ENCODE measurements at places on chromosomes 5 and 9.

GRCh38 chr5:131171276-131171810 is 599 bp downstream of the LYRM7 start:
- DNase-seq = no peak

DNA sequence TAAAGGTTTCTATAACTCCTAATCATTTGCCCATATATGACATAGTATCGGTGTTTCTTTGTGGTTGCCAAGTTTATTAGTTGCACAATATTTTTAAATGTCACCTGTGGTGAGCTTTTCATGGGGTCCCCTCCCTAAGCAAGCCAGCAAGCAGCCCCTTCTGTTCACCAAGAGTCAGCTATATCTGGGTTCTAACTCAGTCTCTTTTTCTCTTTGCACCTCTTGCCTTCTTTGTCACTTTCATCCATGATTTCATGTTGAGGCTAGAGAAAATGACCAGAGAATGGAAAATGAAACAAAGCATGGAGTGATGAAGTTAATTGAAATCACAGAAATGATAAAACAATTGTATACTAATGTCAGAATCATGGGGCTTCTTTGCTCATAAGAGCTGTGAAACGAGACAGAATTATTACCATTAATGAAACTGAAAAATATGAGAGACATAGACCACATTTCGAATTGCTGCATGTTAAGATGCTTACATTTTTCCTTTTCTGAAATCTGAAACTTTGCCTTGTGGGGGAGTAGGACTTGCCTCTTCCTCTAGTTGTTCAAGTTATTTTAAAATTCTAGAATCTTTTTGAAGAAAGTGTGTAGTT is 75.7 kb downstream of the CAMK4 start:
- no peak for DNase-seq

GRCh38 chr5:73437101-73437776 is 11.3 kb downstream of the FOXD1 start:
- no peak for DNase-seq

- no peak for DNase-seq
Measured at GRCh38 chr5:62578540-62578939, at the start of gene LRRC70. TSS of gene LRRC70 (plus strand) at chr5:62578819. CDS start at chr5:62579439, 620 bp downstream.

- no peak for DNase-seq
Measured at GRCh38 chr5:153491856-153492255, 1.4 kb downstream of the GRIA1 start.

DNA sequence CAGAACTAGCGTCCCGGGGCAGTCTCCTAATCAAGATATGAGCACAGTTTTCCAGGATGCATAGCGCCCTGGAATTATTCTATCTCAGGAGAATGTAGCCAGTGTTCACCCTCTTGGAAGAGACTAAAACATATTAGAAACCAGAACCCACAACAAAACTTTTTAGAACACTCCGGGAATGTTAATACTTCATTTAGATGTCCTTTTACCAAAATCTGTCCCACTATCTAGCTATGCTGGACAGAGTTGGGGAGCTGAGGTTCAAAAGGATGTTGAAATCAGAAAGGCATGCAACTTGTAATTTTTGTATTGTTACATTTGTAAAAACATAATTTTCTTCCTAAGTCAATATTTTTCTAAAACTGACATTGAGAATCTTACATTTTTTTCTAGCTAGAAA is 386.5 kb upstream of the RFX3 start:
- no peak for DNase-seq

- no peak for DNase-seq
Measured at GRCh38 chr5:19608444-19609002, 379.5 kb downstream of the CDH18 start.

- no peak for DNase-seq
Measured at GRCh38 chr5:127400946-127401670, 110.5 kb downstream of the MEGF10 start.

DNA sequence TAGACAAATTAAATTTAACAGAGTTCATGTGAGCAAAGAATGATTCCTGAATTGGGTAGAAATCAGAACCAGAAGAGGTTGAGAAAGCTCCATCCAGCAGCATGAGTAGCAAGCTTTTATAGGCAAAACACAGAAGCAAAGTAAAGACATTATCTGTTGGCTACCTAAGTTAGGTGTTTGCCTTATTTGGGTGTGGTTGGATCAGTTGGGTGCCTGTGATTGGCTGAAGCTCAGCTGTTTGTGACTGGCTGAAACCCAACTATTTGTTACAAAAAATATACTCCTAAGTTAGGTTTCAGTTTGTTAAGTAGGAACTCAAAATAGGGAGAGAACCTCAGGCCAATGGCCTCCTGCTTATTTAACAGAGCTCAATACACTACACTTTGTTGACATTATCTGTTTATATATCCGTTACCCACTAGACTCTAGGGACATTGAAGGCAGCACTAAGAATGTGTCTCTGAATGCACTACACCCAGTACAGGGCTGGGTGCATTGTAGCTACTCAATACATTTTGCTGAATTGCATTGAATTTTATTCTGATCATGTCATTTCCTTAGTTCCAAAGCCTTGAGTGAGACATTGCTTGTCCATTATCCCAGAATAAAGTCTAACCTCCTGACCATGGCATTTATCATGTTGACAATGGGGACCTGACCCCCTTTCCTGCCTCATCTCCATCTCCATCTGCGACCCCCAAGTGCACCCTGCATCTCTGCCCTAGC is 98.7 kb downstream of the CCDC192 start:
- no peak for DNase-seq

DNA sequence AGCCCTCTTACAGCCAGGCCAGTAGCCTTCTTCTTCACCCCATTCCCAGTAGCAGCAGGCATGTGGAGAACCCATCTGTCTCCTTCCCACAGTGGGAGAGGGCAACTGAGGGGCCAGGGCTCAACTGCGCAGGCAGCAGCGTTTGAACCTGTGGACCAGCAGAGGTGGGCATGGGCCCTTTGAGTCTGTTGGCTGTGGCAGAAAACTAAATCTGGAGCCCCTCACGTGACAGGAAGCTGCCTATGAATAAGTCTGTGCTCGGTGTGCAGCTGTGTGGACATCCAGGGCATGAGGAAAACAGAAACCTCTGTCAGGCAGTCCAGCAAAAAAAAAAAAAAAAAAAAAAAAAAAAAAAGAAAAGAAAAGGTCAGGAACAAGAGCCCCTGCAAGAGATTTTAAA is 189.2 kb upstream of the NR3C1 start:
- no peak for DNase-seq

DNA sequence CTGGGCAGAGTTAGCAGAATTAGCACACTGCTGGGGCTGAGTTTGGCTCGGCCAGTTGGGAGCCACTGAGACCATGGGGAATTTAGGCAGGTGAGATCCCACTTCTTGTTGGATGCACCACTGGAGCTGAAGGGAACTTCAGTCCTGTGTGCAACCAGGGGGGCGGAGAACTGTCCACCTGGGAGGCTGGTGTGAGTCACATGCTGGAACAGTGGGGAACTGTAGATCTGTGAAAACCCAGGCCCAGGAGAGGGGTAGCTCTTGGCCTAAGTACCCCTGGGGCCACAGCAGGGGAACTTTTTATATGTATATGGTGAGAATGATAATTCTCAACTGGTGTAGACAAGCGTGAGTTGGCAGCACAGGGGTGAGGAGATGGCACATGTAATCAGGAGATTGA is 237.5 kb upstream of the KIF2A start:
- no peak for DNase-seq

GRCh38 chr5:111387361-111387760 is 125.0 kb downstream of the STARD4 start:
- no peak for DNase-seq

DNA sequence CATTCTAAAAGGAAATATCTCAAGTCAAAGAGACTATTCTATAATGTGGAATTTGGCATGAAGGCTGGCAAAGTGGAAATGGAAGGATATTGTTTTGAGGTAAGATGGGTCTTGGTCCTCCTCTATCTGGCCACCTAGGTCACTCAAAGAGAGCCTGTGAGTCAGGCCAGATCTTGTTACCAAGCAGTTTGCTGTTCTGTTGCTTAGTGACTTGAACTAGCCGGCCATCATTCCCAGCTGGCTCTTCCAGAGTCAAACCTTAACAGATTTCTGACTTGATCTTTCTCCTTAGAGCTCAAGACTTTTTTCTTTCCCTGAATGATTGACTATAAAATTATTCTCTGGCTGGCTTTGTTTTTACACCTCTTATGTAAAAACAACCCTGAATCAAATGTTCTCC is 136.1 kb downstream of the PDE4D start:
- no peak for DNase-seq

GRCh38 chr5:158013939-158014338 is 155.0 kb upstream of the CLINT1 start:
- DNase-seq = no peak

DNA sequence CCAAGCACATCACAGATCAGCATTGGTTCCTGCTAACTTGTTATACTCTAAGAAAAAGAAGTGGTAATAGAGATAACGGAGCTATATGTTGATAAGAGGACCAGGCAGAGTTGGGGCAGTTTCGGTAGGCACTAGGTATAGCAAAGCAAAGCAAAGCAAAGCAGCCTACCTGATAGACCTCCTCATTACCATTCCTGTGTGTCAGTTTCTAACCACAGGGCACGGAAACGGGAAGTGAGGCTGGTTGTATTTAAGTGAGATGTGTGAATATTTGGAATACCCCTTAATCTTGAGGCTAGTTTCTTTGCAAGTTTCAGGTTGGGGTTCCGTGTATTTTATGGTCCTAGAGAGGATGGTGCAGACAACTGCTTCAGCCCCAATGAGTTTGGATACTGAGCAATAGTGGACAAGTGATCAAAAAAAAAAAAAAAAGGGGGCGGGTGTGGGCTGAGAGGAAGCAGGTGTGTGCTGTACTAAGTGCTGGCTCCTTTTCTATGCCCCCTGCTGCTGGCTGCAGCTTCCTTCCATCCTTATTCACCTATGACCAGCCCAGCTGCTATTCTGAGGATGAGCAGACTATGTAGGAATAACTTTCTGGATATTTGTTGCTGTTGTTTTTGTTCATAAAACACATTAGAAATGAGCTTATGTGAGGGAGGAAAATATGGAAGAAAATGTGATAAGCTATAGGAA is 183.3 kb downstream of the SH3GL2 start:
- DNase-seq = no peak

DNA sequence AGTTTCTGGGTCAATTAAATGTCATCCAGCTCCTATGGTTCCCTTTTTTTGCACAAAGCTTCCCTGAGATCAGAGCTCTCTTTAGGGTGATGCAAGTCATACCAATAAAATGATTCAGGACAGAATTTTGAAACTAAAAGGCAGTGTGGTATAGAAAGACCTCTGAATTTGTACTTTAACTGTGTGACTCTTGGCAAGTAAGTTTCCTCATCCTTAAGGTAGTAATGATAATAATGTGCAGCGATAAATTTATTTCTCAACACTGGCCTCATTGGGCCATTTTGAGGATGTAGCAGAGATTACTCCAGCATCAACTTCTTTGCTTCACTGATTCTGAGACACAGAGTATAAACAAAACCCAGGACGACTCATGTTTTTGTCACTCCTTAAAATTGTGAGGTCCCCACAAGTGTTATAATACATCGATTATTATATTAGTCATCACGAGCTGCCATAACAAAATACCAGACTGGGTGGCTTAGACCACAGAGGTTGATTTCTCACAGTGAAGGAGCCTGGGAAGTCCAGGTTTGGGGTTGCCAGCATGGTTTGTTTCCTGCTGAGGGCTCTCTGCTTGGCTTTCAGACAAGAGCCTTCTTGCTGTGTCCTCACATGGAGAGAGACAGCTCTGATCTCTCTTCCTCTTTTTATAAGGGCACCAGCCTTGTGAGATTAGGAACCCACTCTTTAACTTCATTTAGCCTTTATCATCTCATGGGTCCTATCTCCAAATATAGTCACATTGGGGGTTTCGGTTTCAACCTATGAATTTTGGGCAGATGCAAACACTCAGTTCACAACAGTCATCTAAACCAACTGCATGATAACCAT is 293.0 kb downstream of the ZNF608 start:
- DNase-seq = no peak

- no peak for DNase-seq
Measured at GRCh38 chr9:38281196-38281595, 111.3 kb upstream of the ALDH1B1 start.

- no peak for DNase-seq
Measured at GRCh38 chr5:132773114-132773513, 3.9 kb downstream of the SEPTIN8 start.

- DNase-seq = no peak
Measured at GRCh38 chr9:28255174-28255573, 681.9 kb upstream of the C9orf72 start.

DNA sequence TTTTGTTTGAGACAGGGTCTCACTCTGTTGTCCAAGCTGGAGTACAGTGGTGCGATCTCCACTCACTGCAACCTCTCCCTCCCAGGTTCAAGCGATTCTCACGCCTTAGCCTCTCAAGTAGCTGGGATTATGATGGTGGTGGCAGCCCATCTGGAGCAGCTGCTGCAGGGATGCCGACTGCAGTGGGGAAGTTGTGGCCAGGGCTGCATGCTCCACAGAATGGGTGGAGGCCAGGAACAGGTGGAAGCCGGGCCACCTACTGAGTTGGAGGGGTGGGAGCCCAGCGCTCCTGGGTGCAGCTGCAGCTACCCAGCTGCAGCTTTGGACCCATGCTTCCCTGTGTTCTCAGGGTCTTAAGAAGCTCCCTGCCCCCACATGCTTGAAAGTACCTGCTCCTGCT is 99.7 kb downstream of the SCAI start:
- no peak for DNase-seq

GRCh38 chr9:135087489-135087792 is at the start of gene OLFM1:
TSS of gene OLFM1 (plus strand) at chr9:135087668. CDS start at chr9:135087990, 322 bp downstream.
- no peak for DNase-seq

- no peak for DNase-seq
Measured at GRCh38 chr5:180129291-180130190, 58.0 kb upstream of the RNF130 start.

GRCh38 chr9:125527471-125528002 is 179.5 kb downstream of the MAPKAP1 start:
- no peak for DNase-seq

GRCh38 chr9:113444736-113445135 is 18.8 kb upstream of the RGS3 start:
- no peak for DNase-seq

- DNase-seq = no peak
Measured at GRCh38 chr9:80147866-80148265, 576.1 kb downstream of the TLE4 start.

GRCh38 chr5:96297290-96297689 is 135.8 kb downstream of the PCSK1 start:
- no peak for DNase-seq

DNA sequence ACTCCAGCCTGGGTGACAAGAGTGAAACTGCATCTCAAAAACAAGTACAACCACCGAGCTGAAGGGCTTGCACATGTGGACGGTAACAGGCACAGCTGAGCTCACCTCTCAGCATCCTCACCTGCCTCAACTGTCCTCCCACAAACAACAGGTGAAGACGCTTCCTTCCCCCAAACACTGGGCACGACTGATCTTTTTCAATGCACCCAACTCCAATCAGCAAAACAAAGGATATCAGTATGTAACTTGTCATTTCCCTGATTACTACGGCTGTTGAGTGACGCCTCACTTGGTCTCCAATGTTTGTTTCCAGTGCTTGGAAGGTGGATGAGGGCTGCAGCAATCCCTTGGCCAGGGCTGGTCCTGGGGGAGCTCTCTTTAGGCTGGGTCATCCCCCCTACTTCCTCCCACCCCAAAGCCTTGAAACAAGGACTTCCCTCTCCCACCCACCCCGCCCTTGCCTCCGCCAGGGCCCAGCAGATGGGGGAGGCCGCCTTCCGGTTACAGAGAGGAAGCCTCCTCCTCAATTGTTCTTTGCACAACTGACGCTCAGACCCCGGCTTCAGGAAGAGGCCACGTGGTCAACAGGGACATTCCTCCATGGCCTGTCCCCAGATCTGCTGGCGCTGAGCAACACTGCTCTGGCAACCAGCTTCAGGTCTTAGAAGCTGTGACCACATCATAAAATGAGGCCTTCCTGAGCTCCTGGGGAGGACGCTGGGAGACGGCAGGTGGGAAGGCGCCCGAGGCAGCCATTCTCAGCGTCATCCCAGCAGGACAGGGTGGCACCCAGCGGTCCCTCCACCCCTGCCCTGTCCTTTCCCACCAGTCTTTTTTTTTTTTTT is 5.9 kb downstream of the FAM78A start:
- no peak for DNase-seq

Data from activated T-helper 1 cell treated with anti-CD3 and anti-CD28 coated beads, Interleukin-2, amount 50 U/mL, for 16 hours (primary cell).